ENCODE measurements at places on chromosomes 16 and 17.

- peak; percentile 95 for DNase-seq
Observed at GRCh38 chr17:39026980-39027451, 59.8 kb upstream of the FBXO47 start.

GRCh38 chr16:12162151-12162985 is 185.8 kb downstream of the SNX29 start:
- no peak for DNase-seq

DNA sequence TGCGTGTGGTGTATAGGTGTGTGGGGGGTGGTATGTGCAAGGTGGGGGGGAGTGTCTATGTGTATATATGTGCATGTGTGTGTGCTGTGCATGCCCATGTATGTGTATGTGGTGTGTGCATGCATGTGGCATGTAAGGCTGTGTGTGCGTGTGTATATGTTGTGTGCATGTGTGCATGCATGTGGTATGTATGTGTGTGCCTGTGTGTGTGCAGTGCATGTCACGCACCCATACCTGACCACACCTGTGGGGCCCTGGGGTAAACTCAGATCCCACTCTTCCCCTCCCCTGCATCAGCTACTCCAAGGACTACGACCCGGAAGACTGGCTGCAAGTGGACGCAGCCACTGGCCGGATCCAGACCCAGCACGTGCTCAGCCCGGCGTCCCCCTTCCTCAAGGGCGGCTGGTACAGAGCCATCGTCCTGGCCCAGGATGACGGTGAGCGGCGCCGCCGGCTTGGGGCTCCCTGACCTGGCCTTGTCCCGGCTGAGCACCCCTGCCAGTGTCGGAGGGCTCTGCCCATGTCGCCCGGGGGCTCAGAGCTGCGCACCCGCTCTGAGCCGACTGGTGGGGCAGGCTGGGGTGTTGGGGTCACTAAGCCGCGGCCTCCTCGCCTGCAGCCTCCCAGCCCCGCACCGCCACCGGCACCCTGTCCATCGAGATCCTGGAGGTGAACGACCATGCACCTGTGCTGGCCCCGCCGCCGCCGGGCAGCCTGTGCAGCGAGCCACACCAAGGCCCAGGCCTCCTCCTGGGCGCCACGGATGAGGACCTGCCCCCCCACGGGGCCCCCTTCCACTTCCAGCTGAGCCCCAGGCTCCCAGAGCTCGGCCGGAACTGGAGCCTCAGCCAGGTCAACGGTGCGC is 9.1 kb downstream of the SLC22A31 start:
- no peak for DNase-seq

- no peak for DNase-seq
Observed at GRCh38 chr17:71727723-71728122, 393.1 kb upstream of the SOX9 start.

DNA sequence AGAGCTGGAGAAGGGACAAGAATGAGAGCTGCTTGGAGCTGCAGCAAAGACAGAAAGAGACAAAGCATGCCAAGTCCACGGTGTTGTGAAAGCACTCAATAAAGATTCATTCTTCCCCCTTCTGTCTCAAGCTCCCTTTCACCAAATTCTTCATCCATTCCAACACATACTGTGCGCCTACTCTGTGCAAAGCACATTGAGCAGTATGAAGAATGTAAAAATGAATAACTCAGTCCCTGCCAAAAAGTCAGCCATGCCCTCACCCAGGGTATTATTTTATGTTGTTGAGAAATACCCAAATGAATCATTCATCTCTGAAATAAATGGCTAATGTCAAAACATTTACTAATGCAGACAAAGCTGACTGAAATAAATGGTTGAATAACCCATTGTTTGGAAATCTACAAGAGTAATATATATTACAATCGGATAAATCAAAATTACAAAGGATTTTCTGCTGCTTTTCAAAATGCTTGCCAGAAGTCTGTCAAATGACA is 282.9 kb upstream of the IRX5 start:
- DNase-seq, result peak; percentile 77

GRCh38 chr16:75288181-75288580 is 36.8 kb upstream of the BCAR1 start:
- no peak for DNase-seq

DNA sequence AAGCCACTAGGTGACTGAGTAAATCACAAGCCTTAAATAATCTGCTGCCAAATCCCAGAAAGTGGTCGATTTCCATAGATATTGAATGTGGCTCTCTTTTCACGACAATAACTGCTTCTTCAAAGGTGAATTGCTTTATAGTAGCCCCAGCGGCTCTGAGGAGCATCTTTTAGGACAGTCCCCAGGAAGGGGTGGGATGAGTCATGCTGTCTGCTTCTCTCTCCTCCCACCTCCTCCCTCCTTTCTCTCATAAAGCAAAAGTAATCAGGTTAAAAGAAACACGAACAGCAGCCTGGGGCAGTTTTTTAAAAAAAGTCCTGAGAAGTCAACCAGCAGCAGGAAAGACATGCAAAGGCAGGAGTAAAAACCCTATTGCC is 1.8 kb downstream of the KIAA0513 start:
- DNase-seq, result peak; percentile 56

- no peak for DNase-seq
Observed at GRCh38 chr17:18850679-18851078, 7.3 kb upstream of the PRPSAP2 start.

DNA sequence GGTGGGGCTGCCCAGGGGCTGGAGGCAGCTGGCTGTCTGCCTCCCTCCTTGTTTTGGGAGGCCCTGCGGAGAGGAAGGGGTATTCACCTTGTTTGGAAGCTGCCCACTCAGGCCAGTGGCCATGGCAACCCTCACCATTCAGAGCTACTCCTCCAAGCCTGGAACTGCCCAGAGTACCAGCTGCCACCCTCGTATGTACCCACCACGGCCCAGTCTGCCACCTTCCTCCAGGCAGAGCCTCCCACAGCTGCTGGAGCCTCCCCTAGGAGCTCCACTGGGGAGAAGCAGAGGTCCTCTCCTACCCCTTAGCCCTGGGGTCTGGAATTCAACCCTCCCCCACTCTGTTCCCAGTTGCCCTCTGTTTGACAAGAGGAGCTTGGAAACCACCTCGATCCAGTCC is 90.7 kb downstream of the AXIN2 start:
- peak; percentile 64 for DNase-seq

DNA sequence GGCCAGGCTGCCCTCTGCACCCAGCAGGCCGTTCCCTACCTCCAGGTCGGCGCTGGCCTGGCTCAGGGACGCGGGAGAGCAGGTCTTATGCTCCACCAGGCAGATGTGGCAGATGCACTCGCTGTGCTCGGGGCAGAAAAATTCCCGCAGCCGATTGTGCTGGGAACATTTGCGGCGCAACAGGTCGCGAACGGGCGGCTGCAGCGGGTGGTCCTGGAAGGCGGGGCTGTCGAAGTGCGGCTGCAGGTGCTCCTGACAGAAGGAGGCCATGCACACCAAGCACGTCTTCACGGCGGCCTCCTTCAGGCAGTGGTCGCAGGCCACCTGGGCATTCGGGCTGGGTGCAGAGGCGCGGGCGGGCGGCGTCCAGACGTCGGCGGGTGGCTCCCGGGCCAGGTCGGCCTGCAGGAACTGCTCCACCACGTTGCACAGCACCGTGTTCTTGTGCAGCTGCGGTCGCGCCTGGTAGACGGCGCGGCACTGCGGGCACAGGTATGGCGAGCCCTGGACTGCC is 439 bp downstream of the TRIM25 start:
- DNase-seq, result peak; percentile 85

DNA sequence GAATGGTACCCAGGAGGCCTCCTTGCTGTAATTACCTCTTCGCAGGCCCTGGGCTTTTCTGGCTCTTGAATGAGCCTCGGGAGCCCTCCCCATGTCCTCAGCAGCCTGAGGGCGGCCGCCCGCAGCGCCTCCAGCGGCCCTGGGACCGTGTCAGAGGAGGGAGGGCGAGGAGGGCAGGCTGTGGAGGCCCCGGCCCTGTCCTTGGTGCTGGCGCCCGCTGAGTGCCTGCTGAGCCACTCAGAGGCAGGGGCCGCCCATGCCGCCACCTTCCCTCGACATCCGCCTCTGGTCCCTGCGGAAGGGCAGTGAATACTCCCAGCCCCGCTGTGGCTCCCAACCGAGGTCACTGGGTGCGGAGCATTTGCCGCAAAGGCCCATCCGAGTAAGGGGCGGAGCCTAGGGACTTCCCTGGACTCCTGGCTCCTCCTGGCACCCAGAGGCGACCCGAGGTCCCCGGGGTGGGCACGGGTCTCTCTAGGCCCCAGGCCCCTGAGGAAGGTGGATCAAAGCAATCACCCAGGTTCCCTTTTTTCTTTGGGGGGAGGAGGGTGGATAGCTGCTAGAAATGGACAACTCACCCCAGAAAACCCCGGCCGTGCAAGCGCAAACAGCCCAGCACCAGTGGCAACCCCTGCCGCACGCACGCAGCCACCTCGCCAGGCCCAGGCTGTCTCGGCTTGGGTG is 2.8 kb downstream of the RBFOX3 start:
- no peak for DNase-seq

GRCh38 chr17:51617986-51618385 is 357.6 kb downstream of the UTP18 start:
- no peak for DNase-seq

DNA sequence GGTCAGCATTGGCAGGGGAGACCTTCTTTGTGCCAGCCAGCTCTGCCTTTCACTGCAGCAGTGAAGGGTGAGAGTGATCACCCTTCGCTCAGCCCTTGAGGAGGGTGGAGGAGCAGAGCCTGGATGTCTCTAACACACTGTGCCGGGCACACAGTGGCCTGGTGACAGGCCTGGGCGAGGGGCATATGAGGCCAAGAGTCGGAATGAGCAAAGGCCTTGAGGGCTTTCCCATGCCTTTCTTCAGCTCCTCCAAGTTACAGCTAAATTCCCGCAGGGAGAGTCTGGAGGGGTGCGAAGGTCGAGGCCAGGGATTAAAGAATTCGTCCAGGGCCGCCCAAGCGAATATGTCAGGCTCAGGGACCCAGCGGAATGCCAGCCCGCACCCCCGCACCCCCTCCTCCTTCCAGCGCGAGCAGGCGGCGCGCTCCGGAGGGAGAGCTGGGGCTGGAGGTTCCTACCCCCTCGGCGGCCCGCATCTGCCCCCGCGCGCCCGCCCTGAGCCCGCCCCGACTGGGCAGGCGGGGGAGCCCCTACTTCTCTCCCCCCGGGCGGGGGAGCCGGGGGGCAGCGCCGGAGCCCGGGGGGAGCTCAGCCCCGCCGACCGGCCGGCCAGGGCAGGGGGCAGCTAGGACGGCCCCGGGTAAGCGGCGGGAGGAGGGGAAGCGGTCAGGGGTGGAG is at the start of gene RASL10B:
Gene RASL10B (plus strand): TSS at position 401 of the 678 bp plus-strand sequence. CDS start 3,546 bp downstream, outside the sequence.
- DNase-seq, result peak; percentile 86

- DNase-seq, result peak; percentile 71
Observed at GRCh38 chr16:1678500-1679098, 520 bp downstream of the JPT2 start.

GRCh38 chr17:21377705-21378396 is 1.7 kb downstream of the KCNJ12 start:
- DNase-seq, result no peak

GRCh38 chr16:53912155-53912554 is 208.2 kb downstream of the FTO start:
- no peak for DNase-seq

- DNase-seq, result no peak
Observed at GRCh38 chr17:5068236-5068635, 10.0 kb upstream of the ZFP3 start.

DNA sequence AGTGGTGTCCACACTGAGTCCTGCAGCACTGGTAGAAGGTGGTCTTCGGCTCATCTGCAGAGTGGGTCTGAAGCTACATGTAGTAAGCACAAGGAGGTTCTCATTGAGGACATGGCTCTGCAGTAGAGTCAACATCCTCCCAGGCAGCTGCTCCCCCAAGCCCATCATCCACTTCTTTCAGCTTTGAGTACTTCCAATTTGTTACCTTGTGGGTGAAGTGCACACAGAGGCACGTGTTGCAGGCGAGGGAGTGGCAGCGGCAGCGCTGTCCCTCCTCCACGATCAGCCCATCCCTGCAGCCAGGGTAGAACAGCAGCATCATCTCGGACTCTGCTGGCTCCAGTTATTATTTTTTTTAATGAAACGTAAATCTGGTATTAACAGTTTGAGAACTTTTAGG is 1.8 kb upstream of the SSTR2 start:
- peak; percentile 55 for DNase-seq

GRCh38 chr16:80547145-80547544 is 6.4 kb downstream of the DYNLRB2 start:
- DNase-seq, result no peak

DNA sequence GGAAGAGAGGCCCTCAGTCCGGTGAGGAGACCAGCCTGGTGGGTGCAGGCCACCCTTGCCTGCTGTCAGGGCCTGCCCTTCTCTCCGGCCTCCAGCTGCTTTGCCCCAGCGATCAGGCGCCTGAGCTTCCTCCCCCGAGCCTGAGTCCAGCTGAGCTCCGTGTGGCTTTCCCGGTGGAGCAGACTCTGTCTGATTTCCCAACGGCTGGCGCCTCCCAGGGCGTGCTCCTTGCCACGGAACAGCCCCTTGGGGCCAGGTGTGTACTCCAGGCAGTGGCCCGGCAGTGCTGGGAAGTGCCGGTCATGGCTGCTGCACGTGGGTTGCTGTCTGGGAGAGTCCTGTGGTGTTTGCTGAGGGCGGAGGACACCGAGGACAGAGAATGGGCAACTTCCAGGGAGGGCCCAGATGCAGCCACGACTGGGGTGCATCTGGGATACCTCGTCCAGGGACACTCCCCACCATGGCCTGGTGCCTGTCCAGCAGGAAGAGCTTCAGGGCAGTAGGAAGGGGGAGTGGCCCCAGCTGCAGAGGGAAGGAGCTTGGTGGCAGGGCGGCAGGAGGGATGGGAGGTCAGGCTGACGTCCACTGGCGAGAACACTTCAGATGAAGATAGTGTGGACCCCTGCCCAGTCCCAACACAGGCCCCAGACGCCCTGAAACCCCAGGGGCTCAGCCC is 22.5 kb downstream of the METRNL start:
- no peak for DNase-seq

GRCh38 chr17:75828076-75828400 is 16.2 kb downstream of the UNC13D start:
- no peak for DNase-seq

DNA sequence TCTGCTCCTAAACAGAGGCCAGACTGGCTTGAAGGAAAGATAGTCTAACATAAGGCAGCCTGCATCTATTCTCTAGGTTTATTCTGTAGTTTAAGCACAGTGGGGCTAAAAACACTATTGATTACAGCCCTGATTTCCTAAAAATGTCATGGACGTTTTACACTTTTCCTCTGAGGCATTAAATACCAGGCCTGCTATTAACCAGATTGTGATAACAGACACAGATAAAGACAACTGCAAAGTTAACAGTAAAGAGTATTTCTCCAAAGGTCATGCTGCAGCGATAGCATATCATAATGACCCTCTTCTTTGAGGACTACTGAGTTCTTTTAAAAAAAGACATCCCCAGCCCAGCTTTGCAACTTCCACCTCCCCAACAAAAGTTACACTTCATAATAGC is 59.6 kb upstream of the MON1B start:
- no peak for DNase-seq

GRCh38 chr16:67158637-67159600 is 790 bp downstream of the TRADD start:
- peak; percentile 34 for DNase-seq

DNA sequence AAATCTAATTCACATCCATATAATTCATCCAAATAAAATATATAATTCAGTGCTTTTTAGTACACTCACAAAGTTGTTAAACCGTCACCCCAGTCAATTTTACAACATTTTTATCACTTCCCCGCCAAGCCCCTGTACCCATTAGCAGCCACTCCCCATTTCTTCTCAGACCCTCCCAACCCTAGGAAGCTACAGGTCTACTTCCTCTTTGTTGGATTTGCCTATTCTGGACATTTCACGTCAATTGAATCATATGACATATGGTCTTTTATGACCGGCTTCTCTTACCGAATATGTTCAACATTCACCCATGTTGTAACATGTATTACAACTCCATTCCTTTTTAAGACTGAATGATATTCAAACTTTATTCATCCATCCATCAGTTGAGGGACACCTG is 19.9 kb upstream of the MLKL start:
- no peak for DNase-seq

Data from NCI-H69 (cell line).